ENCODE measurements at places on chromosomes 16 and 17. TPM values are rescaled to one million over a fixed set of nuclear protein-coding genes. Genes with fewer than 3 reads are reported as not detected.

The NPIPA2 gene
- 0.51 TPM for total RNA-seq

The DNAH17 gene
- 0.09 TPM for total RNA-seq

The PRDM7 gene
- total RNA-seq = not detected

The HOXB2 gene
- total RNA-seq = 7.9 TPM

The PRR35 gene
- not detected for total RNA-seq

The KRT25 gene
- not detected for total RNA-seq

The RNF222 gene
- not detected for total RNA-seq

DNA sequence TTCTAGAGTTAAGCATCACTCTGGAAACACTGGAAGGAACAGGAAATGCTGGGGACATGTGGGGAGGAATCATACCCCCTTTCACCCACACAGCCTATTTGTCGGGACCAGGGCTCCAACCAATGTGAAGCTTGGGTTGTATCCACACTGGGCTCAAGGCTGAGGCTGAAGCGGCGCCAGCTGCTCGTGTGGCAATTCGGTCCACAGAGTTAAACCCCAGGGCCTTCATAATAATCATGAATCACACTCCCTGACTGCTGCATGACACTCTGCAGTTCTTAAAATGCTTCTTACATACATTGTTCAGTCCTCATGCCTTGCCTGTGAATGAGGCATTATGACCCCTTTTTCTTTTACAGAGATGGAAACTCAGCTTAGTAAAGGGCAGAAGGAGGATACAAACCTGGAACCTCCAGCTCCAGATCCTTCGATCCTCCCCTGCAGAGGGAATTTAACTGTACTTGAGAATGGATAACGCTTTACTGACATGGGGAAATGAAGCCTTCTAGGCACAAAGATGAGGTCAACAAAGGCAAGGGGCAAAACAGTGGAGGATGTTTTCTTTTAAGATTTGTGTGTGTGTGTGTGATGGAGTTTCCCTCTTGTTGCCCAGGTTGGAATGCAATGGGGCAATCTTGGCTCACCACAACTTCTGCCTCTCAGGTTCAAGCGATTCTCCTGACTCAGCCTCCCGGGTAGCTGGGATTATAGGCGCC, 72.7 kb downstream of the SOX9 start:
- DNase-seq = no peak

DNA sequence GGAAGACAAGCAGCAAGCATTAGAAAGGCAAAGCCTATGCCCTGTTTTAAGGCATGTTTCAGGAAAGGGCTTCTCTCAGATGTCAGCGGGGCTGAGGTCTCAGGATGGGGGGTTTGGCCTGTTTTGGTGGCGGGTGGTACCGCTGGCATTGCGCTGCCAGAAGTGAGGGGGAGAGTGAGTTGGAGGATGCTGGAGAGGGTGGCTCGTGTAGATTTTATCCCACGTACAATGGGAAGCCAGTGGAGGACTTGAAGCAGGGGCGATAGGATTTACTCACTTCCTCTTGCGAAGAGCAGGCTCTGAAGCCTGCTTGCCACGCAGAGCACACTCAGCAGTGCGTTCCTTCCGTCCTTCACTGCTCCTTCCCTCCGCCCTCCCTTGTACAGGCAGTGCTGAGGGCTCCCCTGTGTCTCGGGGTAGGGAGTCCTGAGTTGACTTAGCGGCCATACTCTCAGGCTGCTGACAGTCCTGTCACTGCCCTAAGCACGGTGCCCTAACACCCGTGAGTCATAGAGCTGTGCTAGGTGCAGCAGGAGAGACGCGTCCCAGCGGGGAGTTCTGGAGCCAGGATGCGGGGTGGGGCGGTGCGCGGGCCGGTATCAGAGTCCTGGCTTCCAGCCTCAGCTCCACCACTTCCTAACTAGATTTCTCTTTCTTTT, 113.1 kb downstream of the SNX29 start:
- DNase-seq = peak; percentile 21

GRCh38 chr17:47200325-47200664, 8.9 kb upstream of the MYL4 start:
- no peak for DNase-seq

DNA sequence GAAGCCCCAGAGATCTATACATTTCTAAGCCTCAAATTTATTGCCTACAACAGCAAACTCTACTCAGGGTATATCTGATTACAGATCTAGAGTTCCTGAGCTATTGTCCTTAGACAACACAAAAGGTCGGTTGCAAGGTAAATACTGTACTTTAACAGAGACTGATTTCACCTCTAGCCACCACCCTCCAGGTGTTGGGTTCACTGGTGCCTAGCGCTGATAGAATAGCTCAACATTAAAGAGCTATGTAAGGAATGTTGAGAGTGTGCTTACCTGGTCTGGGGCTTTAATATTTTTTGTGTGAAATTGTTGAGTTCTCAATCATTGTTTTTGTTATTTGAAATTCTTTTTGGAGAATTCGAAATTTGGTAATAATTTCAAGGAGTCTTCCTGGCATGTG, 277.0 kb upstream of the PSMD7 start:
- no peak for DNase-seq

DNA sequence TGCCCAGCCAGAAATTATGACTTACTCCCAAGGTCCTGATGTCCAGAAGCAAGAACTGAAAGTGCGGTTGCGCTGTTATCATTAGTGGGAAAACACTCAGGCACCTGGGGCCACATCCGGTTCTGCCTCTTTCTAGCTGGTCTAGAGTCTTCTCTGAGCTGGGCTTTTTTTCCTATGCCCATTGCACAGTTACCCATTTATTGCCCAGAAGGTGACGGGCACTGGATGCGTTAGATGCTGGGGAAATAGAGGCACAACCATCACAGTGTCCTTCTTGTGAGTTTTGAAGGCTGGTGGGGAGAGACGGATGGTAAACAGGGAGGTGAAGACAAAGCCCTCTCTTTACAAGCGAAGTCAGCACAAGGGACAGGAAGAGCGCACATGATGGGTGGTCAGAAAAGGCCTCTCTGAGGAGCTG, 37.7 kb downstream of the PLCG2 start:
- no peak for DNase-seq

- DNase-seq = no peak
Measured at GRCh38 chr16:82182266-82183003, 12.4 kb upstream of the MPHOSPH6 start.

DNA sequence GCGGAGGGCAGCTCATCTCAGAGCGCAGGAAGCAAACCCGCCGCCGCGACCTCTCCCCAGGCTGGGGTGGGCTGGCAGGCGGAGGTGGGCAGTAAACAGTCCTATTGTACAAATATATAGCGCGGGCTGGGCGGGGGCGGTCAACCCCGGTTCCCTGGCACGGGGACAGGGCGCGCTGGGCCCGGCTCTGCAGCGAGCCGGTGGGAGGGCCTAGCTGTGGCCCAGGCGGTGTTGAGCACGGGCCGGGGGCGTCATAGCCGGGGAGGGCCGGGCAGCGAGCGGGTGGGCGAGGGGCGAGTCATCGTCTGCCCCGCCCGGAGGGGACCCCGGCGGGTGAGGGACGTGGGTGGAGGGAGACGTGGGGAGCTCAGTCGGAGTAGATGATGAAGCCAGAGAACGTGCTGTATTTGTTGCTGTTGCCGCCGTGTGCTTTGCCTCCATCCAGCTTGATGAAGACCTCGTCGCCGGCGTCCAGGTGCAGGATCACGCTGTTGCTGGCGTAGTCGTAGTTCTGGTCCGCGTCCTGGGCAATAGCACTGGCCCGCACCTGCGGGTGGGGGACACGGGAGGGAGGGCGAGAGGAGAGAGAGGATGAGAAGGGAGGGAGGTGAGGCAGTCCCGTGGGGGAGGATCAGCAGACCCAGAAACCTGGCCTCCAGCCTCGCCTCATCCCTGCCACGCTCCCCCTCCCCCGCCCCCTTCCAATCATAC, 8.1 kb downstream of the C1QL1 start:
- DNase-seq = no peak

DNA sequence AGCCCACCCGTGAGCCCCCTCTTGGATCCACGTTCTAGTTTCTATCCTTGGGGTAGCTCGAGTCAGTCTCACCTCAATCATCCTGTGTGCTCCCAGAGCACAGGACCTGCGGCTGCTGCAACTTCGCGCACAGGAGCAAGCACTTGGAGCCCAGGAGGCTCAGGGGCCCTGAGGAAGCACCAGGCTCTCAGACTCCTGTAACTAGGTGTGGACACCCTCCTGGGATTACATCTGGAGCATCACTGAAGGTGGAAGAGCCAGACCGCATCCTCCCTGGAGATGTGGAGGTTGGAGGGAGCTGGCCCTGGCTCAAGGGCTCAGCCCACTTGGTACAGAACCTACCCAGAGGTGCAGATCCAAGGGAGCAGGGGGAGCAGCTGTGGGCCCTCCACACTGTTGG, 2.7 kb downstream of the HBQ1 start:
- DNase-seq = no peak

DNA sequence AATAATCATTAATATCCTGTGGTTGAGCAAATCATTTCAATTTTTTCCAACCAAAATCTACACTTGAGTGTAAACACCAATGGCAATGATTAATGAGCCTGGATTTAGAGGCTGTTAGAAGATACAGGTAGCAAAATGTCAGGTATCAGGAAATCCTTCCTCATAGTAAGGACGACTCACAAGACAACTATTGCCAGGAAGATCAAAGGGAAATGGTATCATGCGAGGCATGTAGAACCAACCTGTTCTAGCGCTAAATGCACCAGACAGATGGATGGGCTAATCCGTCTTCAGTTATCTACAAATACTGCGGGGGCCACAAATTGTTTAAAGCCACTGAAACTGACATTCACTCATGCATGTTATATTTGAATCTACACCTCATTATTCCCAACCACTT, 28.1 kb downstream of the TOX3 start:
- DNase-seq = no peak

GRCh38 chr16:2973605-2974318, 4.6 kb downstream of the PAQR4 start:
- DNase-seq = no peak

- no peak for DNase-seq
Measured at GRCh38 chr17:51725185-51725584, 433.3 kb downstream of the CA10 start.

DNA sequence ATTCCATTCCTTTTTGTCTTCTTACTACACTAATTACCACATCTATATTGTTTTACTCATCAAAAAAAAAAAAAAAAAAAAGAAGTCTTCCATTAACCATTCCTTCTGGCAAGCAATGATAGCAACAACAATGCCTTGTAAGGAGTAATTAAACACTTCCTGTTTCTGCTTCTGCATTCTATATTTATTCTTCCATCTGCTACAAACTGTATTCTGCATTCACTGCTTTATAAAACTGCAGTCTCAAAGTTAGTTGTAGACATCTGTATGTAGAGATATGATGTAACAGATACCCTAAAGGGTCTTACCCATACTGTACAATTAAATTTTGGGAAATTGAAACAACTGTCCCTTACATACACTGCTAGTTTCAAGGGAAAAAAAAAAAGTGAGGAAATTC, 28.7 kb upstream of the ABCA6 start:
- DNase-seq = no peak

DNA sequence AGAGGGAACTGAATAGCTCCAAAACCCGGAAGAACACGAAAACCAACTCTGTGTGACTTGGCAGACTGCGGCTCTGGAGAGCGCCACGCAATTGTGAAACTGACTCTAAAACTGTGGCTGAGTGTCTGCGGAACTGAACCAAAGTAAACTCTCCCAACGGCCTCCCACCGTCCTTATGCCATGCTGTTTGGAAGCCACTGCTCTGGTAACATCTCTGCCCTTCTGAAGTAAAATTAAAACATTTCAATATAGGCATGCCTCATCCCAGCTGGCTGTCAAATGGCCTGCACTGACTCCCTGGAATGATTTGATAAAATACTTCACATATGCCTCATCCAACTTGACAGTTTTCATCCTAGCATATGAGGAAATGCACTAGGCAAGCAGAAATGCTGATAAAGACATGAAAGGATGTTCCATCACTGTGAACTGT, 70.2 kb downstream of the PARN start:
- DNase-seq = no peak

GRCh38 chr16:2422123-2422867, 7.0 kb upstream of the CCNF start:
- DNase-seq = no peak

DNA sequence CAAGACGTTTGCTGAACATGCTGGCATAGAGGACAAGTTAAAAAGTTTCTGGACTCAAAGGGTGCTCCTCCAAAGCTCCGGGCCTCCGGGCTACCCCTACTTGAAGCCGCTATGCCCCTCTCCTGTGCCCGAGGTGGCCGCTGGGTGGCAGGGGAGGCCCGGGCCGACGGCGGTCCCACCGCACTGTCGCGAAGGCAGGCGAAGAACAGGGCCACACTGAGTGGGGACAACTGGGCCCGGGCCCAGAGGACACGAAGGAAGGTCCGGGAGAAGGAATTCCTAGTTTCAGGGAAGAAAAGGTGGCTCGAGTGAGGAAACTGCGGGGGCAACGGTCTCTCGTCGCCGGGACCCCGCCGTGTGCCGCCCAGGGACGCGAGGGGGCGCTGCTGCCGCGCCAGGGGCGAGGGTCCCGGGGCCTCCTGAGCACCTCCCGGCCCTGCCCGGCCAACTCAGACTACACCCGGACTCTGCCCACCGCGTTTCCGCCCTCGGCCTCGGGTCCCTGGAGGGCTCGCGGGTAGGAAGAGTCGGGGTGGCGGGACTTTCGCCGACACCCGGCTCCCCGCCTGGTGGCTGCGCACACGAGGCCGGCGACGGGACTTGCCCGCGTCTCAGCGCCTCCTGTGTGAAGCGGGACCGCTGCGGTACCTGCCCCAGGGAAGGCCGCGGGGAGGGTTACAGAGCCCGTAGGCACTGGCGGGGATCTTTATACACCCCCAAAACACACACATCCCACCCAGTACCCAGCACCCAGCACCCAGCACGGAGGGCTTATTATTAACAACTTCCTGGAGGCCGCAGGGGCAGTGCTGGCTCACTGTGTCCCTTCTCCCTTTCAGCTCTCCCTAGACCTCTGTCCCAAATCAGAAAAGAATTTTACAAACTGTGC, 772 bp upstream of the CHCT1 start:
- DNase-seq = peak; percentile 56

GRCh38 chr17:44204441-44204882, 4.8 kb upstream of the ATXN7L3 start:
- DNase-seq = no peak

DNA sequence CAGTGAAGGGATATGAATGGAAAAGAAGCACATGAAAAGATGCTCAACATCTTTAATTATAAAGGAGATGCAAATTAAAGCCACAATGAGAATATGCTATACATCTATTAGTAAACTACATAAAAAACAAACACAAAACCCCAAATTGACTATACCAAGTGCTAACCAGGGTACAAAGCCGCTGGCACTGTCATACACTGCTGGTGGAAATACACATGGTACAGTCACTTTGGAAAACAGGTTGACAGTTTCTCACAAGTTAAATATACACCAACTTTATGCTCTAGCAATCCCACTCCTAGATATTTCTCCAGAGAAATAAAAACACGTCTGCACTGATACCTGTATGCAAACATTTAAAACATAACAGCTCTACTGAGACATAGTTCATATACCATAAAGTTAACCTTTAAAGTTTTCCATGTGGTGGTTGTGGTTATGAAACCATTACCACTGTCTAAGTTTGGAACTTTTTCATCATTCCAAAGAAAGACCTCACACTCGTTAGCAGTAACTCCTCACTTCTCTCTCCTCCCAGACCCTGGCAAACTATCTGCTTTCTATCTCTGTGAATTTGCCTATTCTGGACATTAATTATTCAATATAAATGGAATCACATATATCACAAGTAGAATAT, 42.7 kb downstream of the ADGRG5 start:
- no peak for DNase-seq

All from heart right ventricle (tissue), 16 donors.